HCT116 (cell line): ENCODE measurements at places on chromosomes 7 and 10. TPM values are rescaled to one million over a fixed set of nuclear protein-coding genes. Genes with fewer than 3 reads are reported as not detected.

DNA sequence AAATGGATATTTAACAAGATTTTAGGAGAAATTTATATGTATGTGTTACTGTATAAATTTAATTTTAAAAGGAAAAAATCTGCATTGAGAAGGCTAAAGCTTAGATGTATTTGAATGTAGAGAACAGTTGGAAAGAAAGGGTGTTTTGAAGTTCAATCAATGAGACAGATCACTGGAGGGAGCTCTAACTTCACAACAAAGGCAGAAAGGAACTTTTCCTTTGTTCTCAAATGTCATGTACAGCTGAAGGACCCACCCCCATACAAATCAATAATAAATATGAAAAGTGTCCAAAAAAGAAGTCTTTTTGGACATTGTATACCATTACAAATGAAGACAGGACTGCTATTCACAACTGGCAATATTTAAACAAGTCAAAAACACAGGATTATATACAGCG lies 403.4 kb downstream of the DNAJB9 start:
- H3K4me1 ChIP-seq: no peaks in the 10 kb centered on the region

ADCY1 gene
- 0.05 TPM for total RNA-seq

DNA sequence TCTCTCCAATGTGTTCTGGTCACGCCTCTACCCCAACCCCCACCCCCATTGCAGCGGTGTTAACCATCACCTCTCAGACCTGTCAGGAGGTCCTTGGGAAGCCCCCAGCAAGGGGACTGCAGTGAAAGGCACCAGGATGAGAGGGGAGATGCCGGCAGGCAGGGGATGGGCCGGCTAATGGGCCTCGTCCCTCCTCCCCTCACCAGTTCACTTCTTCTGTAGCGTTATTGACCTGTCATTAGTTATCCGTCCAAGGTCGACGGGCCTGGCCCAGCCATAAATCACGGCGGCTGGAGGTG lies 18.8 kb downstream of the POLL start:
- DNase-seq: no peak
- no peak overlapping the region for H3K4me3 ChIP-seq
- peaks cover 11% of the 10 kb centered on the region for H3K4me1 ChIP-seq
- no peaks in the 10 kb centered on the region; the same call in 1 of the 2 replicates for H3K27me3 ChIP-seq
- no peak overlapping the region; the same call in 1 of the 2 replicates for H3K27ac ChIP-seq

DNA sequence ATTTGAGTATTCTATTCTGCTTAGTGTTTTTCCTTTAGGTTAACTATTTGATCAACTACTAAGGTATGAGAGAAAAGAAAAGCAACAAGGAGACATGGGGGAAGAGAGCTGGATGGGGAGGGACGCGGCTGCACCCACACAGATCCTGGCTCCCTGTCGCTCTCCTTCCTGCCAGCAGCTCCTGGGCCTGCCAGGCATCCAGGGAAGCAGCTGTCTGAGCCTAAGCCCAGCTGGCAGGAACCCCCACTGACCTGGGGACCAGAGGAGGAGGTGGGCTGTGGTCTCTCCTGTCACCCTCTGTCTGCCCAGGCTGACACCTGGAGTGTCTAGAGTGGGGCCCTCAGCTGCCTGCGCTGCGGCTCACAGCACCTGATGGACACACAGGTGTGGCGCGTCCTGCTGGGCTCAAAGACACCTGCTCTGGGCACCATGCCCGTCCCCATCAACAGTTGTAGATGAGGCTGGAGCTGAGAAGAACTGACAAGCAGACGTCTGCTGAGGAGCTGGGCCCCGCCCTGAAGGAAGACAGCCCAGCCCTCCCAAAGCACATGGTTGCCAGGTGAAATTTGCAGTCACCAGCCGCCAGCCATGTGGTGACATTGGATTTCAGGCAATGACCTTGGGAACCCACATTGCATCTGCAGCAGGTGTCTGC lies 207.9 kb downstream of the PLXNA4 start:
- H3K36me3 ChIP-seq: no peaks in the 10 kb centered on the region
- no peak for DNase-seq
- no peak overlapping the region for H3K4me3 ChIP-seq

MSS51 gene
- total RNA-seq: 1.7 TPM

DNA sequence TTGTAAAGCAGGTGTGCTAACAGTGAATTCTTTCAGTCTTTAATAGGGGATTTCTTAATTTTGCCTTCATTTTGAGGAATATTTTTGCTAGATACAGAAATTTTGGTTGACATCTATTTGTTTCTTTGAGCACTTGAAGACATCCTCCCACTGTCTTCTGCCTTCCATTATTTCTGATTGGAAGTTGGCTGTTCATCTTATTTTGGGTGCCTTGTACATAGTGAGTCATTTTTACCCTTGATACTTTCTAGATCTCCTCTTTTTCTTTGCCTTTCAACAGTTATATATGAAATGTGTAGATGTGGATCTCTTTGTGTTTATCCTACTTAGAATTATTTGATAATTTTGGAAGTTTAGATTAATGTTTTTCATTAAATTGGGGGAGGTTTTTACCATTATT lies 631.0 kb downstream of the AUTS2 start:
- DNase-seq: no peak
- no peak overlapping the region for H3K27ac ChIP-seq
- H3K27me3 ChIP-seq: no peaks in the 10 kb centered on the region
- H3K4me1 ChIP-seq: no peaks in the 10 kb centered on the region
